SJSA1 (cell line): ENCODE measurements at places on chromosomes 6 and 20. TPM values are rescaled to one million over a fixed set of nuclear protein-coding genes. Genes with fewer than 3 reads are reported as not detected.

Gene SNPH
- 3.3 and 5.4 TPM in 2 replicates for total RNA-seq

GRCh38 chr6:143213859-143214376 lies 153.2 kb downstream of the AIG1 start:
- no peak for DNase-seq

- DNase-seq = no peak
Measured at GRCh38 chr6:143128681-143129015, 68.0 kb downstream of the AIG1 start.

DNA sequence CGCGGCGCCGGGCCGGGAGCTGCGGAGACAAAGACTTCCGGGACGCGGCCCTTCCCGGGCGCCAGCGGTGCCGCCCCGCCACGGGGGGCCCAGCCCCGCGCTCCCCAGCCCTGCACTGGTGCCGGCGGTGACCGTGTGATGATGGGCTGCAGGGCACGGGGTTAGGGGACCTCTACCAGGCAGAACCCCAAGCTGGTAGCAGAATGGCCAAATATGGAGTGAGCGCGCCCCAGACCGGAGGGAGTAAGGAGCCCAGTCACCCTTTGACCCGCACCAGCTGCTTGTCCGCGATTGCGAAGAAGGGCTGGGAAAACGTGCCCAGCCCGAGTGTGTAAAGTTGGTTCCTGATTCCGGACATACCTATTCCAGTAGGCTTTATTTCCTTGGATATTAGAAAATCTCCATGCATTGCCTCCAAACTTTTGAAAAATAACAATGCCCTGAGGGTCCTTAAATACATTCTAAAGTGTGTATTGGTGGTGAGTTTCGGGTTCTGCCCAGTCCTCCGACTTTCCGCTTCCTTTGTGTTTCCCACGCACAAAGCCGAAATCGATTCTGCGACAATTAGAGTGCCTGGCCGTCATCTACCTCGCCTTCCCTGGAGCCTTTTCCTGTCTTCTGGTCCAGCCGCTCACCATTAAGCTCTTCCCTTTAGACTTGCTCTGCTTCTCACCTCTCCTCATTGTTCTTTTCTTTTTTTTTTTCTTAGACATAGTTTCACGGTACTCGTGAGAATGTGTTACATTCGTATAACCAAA lies 1.1 kb downstream of the ABRACL start:
- no peak for DNase-seq

GRCh38 chr6:105892577-105893262 lies 193.4 kb upstream of the PRDM1 start:
- DNase-seq = no peak

GRCh38 chr6:119895626-119896025 lies 546.1 kb upstream of the MAN1A1 start:
- DNase-seq = no peak

DNA sequence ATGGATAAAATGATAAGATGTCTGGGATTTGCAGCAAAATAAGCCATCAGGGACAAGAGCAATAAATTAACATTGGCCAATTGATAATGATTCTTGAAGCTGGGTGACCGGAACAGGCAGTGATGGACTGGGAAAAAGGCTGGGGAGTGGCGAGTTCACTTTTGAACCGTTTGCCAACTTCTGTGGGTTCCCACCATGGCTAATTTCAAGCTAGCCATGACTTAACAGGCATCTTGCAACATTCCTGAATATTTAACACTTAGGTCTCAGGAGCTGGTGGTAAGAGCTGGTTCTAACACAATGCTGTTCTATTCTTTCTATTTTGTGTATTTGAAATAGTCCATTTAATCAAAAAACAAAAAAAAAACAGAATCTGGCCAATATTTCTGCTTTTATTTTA lies 37.6 kb upstream of the CD83 start:
- no peak for DNase-seq
